ENCODE measurements at places on chromosomes 5 and 9.
A peak's percentile ranks its signal among the peaks of the same experiment; 100 is the strongest.

DNA sequence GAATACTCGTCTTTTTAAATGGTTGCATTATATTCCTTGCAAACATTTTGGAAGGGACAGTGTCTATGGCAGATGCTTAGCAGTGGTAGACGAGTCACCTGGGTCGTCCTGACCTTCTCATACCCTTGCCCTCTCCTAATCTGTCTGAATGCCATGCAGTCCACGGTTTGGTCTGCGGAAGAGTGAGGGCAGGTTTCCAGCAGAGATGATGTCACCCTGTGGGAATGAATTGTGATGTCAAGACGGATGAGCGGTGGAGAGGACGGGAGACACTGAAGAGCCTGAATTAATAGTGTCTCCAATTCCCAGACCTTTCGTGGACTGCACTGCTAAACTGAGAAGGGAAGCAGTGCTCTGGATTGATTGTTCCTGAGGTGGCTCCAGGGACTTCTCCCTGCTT lies 329.0 kb upstream of the PANK3 start:
- DNase-seq, result no peak

GRCh38 chr5:31029925-31030324 lies 163.6 kb upstream of the CDH6 start:
- no peak for DNase-seq

DNA sequence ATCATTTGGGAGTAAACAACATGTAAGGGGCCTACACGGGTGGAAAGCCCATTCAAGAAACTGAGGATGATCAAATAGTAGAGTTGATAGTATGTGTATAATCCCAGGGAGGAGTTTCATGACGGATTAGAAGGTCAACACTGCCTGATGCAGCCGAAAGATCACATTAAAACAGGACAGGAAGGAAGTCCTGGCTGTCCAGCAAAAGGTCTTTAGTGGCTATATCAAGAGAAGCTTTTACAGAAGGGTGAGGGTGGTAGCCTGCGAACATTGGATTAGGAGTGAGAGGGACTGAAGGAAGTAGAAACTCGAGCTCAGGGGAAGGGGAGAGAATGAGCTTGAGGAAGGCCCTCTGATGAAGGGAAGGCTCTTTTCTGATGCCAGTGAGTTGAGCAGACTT lies 36.0 kb downstream of the DOCK8 start:
- no peak for DNase-seq

- DNase-seq, result no peak
Measured at GRCh38 chr9:89006996-89007967, 16.0 kb downstream of the S1PR3 start.

DNA sequence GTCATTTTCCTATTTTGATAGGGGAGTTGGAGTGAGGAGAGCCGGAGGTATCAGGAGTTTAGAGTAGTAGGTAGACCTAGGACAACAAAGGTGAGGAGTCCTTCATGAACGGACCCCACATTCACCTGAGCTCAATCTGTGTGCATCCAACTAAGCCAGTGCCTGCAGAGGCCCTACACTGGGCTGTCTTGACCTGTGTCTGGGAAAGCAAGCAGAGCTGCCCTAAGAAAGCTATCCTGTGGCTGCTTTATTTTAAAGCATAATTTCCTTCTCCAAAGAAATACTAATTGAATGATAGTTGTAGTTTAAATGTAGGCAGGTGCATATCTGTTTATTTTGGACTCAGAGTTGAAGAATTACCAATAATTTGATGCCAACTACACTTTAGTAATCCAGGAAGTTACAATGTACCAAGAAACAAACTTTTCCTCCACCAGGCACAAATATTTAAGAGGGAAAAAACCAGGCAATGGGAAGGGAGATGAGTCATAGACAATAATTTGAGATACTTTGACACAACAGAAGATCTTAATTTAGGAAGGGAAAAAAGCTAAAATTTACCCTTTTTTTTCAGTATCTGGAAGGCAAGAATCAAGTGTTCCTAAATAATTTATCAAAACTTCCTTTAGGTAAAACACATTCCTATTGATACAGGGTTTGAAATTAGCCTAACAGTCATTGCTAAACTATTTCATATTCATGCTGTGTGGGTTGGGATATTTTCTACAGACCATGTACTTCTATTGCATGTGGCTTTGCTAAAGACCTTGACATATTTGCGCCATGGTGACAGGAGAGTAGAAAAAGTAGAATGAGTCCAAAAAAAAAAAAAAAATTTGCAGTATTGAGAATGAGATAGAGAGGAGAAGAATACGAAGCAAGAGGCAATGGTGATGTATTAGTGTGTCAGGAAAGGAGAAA lies 376.6 kb upstream of the TUSC1 start:
- no peak for DNase-seq

DNA sequence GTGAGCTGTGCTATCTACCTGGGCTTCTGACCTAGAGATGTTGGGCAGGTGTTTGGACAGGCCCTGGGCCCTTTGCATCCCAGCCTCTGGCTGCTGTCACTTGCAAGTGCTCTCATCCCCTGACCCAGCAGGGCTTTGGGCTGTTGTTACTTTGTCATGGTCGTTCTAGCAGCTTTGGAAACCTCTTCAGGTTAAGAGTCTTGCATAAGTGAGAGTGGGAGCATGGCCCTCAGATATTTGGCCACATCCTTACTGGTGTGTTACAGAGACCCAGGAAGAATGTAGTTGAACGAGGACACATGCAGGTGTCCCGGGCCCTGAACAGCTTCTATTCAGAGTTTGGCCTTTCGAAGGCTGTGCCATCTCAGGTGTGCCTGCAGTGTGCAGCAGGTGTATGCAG lies 4.5 kb downstream of the TENT4A start:
- DNase-seq, result no peak

DNA sequence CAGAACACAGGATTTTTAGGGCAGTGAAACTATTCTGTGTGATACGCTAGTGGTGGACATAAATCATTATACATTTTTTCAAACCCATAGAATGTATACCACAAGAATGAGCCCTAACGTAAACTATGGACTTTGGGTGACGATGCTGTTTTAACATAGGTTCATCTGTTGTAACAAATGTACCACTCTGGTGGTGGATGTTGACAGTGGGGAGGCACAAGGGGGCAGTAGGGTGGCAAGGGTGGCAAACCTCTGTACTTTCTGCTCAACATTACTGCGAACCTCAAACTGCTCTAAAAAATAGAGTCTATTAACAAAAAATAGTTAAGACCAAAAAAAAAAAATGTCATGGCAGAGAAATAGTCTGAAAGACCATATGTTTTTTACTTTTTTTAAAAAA lies 9.1 kb upstream of the MVB12B start:
- DNase-seq, result no peak

- DNase-seq, result no peak
Measured at GRCh38 chr5:100855295-100855694, 47.8 kb downstream of the ST8SIA4 start.

DNA sequence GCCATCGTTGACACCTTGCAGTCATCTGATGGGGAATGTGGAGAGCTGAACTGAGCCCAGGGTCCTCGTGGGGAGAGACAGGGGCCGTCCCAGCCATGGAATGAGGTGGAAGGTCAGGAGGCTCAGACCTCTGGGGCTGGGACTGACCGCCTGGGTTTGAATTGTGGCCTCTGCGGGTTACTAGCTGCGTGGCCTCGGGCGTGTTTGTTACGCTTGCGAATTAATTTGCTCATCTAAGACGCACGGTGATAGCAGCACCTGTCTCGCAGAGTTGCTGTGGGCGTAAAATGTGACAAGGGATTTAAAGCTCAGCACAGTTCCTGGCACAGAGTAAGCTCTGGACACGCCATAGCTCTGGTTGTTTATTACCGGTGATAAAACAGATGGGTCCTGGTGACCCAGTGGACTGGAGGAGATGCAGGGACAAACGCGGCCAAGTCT lies 19.4 kb upstream of the DAB2IP start:
- no peak for DNase-seq

GRCh38 chr9:37927132-37927531 lies 23.2 kb upstream of the SLC25A51 start:
- DNase-seq, result no peak

- DNase-seq, result no peak
Measured at GRCh38 chr5:162565-163337, 28.5 kb upstream of the LRRC14B start.

- no peak for DNase-seq
Measured at GRCh38 chr9:133238851-133239532, 29.9 kb upstream of the OBP2B start.

DNA sequence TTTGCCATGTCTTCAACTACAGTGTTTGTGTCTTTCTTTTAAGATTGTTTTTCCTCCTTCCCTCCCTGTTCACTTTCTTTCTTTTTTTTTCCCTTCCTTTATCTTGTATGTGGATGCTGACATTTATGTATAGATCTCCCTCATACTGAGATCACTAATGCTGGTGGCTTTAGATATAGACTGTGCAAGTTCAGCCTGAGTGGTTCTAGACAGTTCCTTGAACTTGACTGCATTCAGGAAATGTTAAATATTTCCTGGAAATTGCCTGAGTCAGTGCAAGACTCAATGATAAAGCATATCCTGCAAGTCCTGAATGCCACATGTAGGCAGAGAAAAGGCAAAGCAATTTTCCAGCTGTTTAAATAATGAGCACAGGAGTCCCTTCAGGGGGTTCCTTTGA lies 182.5 kb upstream of the NR3C1 start:
- no peak for DNase-seq

- DNase-seq, result peak; percentile 4
Measured at GRCh38 chr5:110054240-110054639, 364.5 kb downstream of the MAN2A1 start.

DNA sequence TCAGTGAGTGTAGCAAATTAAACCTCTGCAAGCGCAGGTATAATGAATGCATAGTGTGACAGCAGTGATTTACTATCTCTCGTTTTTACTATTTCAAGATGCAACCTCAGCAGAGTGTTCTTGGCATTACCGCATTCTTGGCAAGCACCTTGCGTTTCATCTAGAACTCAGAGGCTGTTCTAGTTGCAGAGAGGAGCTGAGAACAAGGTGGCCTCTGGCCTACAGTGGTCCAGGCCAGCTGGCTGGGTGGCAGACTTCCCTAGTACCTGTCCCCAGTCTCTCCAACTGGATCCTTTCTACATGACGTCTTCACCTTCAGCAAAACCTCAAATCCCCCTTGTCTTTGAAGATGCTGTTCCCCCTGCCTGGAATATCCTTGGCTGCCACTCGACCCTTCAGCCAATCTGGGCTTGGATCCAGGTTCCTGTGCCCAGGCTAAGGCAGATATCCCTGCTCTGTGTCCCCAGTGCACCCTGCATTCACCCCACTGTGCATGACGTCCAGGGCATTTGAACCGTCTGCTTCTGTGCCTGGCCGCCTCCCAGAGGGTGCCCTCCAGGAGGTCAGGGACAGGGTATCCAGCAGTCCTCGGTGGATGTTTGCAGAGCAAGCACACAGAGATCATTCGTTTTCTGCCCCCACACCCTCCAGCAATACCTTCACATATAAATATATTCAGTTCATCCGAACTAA lies 120.4 kb upstream of the CPEB4 start:
- DNase-seq, result no peak

DNA sequence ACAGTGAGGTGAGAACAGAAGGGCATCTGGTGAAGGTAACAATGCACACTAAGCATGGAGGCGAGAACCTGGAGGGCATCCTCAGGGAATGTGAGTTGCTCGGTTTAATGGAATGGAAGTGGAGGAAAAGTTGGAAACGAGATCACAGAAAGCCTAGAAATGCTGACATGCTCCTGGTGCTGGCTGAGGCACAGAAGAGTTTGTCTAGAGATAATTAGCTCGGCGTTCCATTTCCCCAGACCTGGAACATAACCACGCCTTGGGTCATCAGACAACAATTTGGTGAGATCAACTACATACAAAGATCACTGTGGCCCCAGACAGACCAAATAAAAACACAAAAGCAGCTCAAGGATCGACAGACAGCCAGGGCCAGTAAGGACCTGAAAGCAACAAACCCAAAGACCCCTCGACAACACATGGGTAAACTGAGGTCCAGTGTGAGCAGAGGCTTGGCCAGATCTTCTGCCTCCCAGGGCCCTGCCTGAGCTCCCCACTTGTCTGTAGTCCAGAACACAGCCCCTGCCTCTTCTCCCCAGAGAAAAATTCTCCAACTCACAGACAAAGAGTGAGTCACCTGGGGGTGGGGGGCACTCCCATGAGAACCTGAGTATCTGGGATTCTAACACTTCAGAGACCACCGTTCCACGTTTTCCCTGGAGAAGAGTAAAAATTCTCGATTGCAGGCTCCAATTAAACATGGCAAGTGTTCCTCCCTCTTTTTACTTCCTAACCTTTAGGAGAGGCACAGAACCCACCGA lies 52.5 kb downstream of the SHB start:
- no peak for DNase-seq

DNA sequence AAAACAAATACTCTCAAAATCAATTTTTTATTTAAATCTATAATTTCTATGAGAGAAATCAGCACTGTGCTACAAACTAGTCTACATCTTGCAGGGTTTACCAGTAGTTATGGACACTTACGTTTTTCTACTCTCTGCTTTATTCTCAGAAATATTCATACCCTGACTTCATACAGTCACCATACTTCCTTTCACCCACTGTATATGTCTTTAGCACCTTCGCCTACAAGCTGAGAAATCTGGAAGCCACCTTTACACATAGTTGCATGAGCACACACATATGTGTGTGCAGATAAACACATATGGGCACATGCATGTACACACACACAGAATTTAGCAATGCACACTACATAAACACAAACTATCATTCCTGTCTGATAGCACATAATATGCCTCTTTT lies 177.0 kb downstream of the ST8SIA4 start:
- no peak for DNase-seq

DNA sequence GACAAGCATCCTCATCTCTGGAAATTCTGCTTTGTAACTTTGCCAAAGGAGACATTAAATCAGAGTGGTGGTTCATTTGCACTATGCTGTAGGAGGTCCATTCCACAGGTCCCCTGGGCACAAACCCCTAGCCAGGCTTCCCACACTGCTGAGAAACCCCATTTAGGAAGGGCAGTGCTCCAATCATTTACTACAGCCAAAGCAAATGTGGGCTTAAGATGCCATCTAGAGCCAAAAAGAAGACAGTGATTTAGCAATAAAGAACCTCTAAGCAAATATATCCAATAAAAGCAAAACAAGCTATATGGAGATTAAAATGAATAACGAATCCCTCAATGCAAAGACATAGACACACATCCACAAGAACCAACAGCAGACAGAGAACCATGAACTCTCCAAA lies 129.0 kb upstream of the ALDH1B1 start:
- no peak for DNase-seq

DNA sequence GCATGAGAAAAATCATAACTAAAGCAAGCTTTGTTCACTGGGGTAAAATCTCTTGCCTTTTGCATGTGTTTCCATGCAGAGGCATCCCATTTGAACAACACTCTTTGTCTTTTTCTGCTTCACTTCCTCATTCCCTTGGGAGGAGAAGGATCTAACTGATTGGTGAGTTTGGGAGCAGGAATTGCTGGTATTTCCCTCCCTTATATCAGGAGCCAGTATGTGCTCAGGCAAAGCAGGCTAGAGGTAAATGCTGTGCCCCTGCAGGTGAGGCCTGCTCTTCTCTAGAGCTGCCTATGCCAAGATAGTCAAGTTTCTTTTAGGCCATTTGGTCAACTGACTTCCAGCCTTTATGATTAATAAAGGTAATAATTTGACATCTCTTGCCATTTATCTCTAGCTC lies 179.9 kb downstream of the COX7C start:
- no peak for DNase-seq
